ENCODE measurements at places on chromosomes 1 and 21. TPM values are rescaled to one million over a fixed set of nuclear protein-coding genes. Genes with fewer than 3 reads are reported as not detected.

Gene SPATA21
- not detected for total RNA-seq

Gene KCNA2
- total RNA-seq, result under 0.01 TPM

Gene KRTAP21-2
- not detected for total RNA-seq

Gene GCLM
- total RNA-seq, result 16.2 TPM

Gene LCE1C
- total RNA-seq, result not detected

Gene LRRN2
- total RNA-seq, result 0.26 TPM

Gene SGIP1
- 11.0 TPM for total RNA-seq

Gene RWDD3
- 17.5 TPM for total RNA-seq

Gene ADGRL2
- 61.4 TPM for total RNA-seq

Gene PLA2G2A
- total RNA-seq, result not detected

Gene PIGM
- total RNA-seq, result 4.5 TPM

All from fibroblast of lung (primary cell).